ENCODE measurements at places on chromosomes 16 and 17.

GRCh38 chr17:4301066-4301465 lies 37.3 kb upstream of the ANKFY1 start:
- no peak for DNase-seq

- DNase-seq, result no peak
Measured at GRCh38 chr16:57732714-57733113, 2.9 kb upstream of the KATNB1 start.

DNA sequence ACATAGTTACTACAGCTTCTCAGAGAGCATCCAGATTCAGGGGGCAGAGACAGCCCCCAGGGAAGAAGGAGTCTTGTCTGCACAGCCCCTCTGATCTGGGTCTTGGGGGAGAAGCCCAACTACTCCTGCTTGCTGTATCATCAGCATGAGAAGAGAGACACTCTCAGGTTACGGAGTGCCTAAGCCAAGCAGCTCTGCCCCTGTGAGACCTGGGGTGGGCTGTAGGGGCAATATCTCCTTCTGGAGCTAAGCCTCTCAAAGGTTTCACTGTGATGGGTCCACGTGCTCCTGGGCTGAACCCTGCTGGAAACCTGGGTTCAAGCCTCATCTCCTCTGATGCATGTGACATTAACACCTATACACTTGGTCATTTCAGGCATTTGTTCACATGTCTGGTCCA lies 123.2 kb downstream of the CPPED1 start:
- DNase-seq, result no peak

- no peak for DNase-seq
Measured at GRCh38 chr16:76276745-76277438, at the start of gene CNTNAP4. TSS of gene CNTNAP4 (plus strand) at chr16:76277401. CDS start at chr16:76277663, 262 bp downstream.

- DNase-seq, result no peak
Measured at GRCh38 chr17:64747938-64748540, 85.9 kb upstream of the SMURF2 start.

- DNase-seq, result peak; percentile 78
Measured at GRCh38 chr16:87043231-87044031, 273.8 kb downstream of the C16orf95 start.

GRCh38 chr17:82231312-82231561 lies 2.4 kb downstream of the SLC16A3 start:
- DNase-seq, result no peak

GRCh38 chr17:82200743-82201497 lies 11.7 kb downstream of the CCDC57 start:
- no peak for DNase-seq

DNA sequence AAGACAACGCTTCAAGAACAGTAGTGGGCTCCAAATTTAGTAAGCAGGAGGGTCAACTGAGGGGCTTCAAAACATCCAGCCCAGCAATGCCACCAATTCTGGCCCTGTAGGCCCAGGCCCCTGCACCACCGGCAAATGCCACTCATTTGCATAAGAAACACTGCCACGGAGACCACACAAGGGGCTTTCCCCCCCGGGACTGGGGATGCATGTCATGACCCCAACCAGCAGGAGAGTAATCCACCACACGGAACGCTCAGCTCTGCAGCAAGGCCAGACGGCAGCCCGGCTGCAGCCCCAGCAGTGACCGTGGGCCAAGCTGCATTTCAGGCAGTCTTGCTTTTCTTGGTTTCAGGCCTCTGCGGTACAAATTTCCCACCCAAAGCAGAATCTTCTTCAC lies 14.1 kb downstream of the TMEM11 start:
- no peak for DNase-seq

DNA sequence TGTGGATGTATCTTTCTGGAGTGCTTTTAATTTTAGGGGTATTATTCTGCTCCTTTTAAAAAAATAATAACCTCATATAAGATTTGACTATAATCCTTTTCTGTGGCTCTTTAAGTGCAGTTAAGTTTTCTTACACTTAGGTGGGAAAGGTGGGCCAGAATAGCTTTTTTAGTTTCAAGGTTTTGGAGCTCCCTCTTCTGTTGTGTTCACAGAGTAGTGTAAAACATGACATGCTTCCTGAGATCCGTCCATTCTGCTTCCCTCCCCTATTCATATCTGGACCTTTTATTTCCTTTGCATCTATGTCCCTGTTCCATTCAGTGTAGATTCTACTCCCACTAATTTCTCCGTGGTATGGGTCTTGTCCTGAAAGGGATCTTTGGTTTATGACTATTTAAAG lies 12.8 kb downstream of the LRRC36 start:
- peak; percentile 29 for DNase-seq
